ENCODE measurements at places on chromosomes 7 and 10.

- no peak for DNase-seq
Observed at GRCh38 chr7:145350334-145350733, 514.5 kb upstream of the TPK1 start.

GRCh38 chr7:13641714-13642113, 347.8 kb downstream of the ETV1 start:
- DNase-seq, result peak; percentile 63

DNA sequence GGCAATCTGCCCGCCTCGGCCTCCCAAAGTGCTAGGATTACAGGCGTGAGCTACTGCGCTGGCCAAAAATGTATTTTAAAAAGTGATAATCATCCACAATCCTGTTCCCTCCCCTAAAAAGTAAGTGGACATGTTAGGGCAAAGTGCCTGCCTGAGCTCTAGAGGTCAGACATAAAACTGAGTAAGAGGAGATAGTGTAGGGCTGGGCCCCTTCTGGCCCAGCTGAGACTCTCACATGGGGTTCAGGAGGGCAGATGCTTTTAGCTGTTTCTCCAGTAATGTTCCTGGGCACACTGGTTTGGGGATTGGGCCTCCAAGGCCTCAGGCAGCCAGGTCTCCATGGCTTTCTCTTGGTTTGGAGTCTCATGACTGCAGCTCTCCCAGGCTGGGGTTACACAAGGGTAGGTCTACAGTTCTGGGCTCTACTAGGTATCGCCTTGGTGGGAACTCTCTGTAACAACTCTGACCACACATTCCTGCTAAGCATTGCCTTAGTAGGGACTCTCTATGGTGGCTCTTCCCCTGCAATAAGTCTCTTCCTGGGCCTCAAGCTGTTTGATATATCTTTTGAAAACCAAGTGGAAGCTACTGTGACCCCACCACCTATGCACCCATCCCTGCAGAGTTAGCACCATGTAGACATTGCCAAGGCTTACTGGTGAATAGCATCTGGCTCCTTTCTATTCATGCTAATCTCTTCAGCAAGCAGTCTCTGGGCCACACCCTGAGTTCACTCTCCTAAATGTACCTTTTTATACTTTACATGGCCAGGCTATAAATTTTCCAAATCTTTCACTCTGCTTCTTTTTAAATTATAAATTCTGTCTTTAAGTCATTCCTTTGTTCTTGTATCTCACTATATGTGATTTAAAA, 6.9 kb upstream of the NUDCD3 start:
- no peak for DNase-seq

GRCh38 chr7:114630201-114630990, 215.8 kb downstream of the FOXP2 start:
- DNase-seq, result no peak

GRCh38 chr7:105567024-105567423, 14.3 kb downstream of the EFCAB10 start:
- no peak for DNase-seq

GRCh38 chr10:77139252-77140160, 498.1 kb downstream of the KCNMA1 start:
- no peak for DNase-seq

GRCh38 chr7:55242613-55243012, 122.5 kb upstream of the LANCL2 start:
- no peak for DNase-seq

- no peak for DNase-seq
Observed at GRCh38 chr10:103669243-103669929, 175.9 kb downstream of the NEURL1 start.

DNA sequence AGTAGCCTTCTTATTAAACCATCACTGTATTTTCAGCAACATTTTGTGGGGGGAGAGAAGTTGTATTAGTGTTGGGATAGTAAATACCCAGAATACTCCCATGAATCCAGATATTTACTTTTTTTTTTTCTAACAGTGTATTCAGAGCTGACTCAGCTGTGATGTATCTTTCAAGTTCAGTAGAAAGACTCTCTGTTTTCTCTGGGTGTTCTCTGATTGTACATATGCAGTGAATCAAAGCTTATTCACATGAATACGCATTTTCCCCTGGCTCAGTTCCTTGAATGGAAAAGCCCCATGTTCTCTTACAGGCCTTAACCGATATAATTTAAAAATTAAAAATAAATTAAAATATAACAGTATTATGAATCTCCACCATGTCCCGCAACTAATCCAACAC, 1.3 kb downstream of the TFPI2 start:
- DNase-seq, result peak; percentile 74

DNA sequence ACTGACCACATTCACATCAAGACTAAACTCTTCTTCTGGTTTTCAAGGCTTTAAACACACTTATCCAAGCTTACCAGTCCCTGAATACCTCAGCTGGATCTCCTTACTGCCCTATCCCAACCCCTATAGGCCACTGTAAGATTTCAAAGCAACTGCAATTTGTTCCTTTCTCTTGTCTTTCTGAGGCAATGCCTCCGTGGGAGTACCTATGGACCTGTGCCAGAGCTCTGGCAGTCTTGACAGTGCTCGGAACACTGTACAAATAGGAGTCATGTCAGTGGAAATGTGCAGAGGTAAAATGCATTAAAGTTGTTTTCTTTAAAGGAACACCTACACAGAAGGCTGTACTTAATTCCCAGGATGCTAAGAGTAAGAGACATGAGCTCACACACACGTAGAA, 124.7 kb downstream of the CNOT4 start:
- DNase-seq, result peak; percentile 42

DNA sequence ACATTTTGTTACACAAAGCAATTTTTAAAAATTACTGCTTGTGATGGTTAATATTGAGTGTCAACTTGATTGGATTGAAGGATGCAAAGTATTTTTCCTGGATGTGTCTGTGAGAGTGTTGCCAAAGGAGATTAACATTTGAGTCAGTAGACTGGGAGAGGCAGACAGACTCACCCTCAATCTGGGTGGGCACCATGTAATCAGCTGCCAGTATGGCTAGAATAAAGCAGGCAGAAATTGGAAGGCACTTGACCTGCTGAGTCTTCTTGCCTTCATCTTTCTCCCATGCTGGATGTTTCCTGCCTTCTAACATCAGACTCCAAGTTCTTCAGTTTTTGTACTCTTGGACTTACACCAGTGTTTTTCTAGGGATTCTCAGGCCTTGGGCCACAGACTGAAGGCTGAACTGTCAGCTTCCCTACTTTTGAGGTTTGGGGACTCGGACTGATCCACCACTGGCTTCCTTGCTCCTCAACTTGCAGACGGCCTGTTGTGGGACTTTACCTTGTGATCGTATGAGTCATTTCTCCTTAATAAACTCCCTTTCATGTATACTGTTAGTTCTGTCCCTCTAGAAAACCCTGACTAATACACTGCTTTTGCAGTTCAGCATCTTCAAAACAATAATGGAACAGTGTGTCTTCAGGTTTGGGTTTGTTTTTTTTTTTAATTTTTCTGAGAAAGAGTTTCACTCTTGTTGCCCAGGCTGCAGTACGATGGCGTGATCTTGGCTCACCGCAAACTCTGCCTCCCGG, 244.1 kb upstream of the SEMA3C start:
- DNase-seq, result peak; percentile 80

GRCh38 chr7:98779800-98780587, 89.8 kb downstream of the TMEM130 start:
- DNase-seq, result no peak

GRCh38 chr7:70710011-70710480, 421.9 kb upstream of the GALNT17 start:
- peak; percentile 91 for DNase-seq

GRCh38 chr7:101018271-101019167, 1.4 kb upstream of the MUC17 start:
- DNase-seq, result no peak

GRCh38 chr7:116101704-116102103, 71.1 kb upstream of the TFEC start:
- peak; percentile 55 for DNase-seq

DNA sequence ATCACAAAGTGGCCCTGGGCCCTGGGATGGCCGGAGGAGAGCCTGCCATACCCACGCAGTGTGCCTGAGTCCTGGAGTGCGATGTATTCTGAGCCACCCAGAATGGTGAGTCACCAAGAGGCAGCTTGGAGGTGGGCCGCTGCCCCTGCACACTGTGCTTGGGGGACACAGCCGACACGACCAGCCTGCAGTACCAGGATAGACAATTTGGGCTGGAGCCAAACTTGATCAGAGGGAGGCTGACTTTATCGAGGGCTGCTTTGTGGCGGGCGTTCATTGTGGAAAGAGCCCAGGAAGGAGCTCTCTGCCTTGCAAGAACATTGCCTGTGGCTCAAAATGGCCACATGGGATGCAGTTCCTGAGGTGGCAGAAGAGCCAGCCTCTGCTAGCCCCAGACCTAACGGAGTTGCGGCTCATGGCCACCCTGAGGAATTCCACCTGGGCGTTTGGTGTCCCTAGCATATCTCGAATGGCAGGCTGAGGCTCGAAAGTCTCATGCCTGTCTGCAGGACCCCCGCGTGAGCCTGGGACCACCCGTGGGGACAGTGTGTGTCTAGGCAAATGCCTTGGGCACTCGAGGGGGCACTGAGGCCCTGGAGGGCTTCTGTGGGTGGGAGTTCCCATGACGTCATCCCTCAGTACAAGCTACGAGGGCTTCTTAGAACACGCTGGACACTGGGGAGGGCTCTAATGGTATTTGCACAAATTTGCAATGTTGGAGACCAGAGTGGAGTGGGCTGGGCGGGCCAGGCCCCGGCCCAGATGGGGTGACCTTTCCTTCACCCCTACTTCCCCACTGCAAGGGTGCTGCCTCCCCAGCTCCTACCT, 79.7 kb downstream of the LHPP start:
- no peak for DNase-seq

- DNase-seq, result peak; percentile 86
Observed at GRCh38 chr7:1532456-1533254, 2.2 kb downstream of the MAFK start.

GRCh38 chr10:50347394-50347802, 96.1 kb upstream of the ASAH2 start:
- DNase-seq, result no peak

DNA sequence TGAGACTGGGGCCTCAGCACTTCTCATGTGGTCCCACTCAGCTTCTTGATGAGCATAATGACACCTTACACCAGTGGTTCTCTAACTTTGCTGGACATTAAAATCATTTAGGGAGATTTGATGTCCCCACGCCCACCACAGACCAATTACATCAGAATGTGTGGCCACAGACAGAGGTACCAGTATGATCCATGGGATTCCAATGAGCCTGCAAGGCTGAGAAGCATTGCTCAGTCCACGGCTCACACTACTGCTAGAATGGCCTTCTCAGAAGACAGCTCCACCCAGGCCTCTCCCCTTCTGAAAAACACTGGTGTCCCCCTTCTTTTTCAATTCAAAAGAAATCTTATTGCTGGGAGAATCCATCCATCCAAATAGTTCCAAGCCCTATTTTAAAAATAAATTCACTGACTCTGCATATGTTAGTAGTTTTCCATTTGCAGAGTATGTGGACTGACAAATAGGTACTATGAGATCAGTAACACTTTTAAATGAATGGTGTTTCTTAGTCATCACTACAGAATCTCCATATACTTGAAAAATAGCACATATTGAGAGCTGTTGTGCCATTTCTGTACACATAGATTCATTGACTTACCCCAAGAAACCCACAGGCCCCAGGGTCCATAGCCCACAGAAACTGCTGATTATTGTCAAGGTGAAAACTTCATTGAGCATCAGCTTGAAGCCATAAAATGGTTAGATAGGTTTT, 34.5 kb upstream of the TECTB start:
- no peak for DNase-seq

- DNase-seq, result no peak
Observed at GRCh38 chr10:8006274-8006999, 48.1 kb upstream of the GATA3 start.

DNA sequence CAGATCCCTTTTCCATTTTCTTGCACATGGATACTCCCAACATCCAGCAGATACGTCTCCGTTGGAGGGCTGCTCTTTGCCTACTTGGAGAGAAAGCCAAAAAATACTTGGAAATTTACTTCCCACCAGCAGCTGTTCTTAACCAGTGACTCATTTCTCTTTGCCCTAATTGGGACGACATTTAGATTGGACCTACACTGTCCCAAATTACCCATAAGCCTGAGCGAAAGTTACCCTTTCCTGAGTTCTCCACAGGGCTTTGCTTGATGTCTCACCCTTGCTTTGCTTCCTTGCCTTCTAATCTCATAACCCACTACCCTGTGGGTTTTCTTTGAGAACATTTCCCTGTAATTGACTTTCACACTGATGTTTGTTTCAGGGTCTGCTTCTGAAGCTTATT, 48.1 kb downstream of the SAMD8 start:
- no peak for DNase-seq

- DNase-seq, result no peak
Observed at GRCh38 chr7:110947408-110947807, 143.5 kb upstream of the LRRN3 start.

- DNase-seq, result no peak
Observed at GRCh38 chr10:14949291-14949690, 4.6 kb downstream of the DCLRE1C start.

- no peak for DNase-seq
Observed at GRCh38 chr10:131771634-131772358, 129.0 kb upstream of the PPP2R2D start.

DNA sequence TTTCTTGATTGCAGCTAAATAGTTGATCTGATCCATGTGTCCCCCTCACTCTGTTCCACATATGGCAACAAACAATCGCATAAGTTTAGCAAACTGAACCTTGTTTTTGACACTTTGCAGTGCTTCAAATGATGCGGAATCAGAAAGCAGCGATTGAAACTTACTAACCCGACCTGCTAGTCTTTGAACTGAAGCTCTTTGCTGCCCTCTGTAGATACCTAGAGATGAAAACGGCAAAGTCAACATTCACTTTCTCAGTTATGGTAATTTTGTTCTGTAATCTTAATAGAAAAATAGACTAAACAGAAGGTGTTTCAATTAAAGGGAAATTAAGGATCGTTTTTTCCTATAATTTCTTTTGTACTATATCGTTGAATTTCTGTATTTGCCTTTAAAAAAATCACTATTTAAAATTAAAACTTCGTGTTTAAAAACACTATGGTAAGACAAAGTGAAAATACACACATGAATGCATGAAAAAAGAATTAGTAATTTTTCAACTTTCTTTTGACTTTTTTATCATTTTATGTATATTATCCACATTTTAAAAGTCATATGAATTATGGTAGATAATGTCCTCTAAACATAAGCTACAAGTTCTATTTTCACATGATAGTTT, 276.5 kb downstream of the MAGI2 start:
- peak; percentile 33 for DNase-seq

DNA sequence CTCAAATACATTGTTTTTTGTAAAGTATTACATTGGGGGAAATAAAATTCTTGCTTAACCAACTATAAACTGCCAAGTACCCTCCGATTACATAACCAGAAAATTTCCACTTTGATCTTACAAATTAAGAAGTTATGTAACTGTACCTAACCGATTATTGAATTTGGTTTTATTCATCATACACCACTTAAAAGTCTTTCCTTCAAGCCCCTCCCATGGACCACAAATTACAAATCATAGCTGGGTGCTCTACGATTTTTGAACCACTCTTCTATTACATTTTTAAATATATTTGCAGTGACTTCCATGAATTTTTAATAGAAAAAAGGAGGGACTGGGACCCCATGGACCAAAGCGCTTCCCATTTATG, 630 bp downstream of the ZNF680 start:
- DNase-seq, result peak; percentile 9
